Activated CD4-positive, CD25-positive, alpha-beta regulatory T cell treated with anti-CD3 and anti-CD28 coated beads, Interleukin-2, amount 50 U/mL, for 24 hours (primary cell): ENCODE measurements at places on chromosomes 2 and 18.

GRCh38 chr2:98510322-98510662 lies 65.6 kb downstream of the INPP4A start:
- ATAC-seq = no peak

DNA sequence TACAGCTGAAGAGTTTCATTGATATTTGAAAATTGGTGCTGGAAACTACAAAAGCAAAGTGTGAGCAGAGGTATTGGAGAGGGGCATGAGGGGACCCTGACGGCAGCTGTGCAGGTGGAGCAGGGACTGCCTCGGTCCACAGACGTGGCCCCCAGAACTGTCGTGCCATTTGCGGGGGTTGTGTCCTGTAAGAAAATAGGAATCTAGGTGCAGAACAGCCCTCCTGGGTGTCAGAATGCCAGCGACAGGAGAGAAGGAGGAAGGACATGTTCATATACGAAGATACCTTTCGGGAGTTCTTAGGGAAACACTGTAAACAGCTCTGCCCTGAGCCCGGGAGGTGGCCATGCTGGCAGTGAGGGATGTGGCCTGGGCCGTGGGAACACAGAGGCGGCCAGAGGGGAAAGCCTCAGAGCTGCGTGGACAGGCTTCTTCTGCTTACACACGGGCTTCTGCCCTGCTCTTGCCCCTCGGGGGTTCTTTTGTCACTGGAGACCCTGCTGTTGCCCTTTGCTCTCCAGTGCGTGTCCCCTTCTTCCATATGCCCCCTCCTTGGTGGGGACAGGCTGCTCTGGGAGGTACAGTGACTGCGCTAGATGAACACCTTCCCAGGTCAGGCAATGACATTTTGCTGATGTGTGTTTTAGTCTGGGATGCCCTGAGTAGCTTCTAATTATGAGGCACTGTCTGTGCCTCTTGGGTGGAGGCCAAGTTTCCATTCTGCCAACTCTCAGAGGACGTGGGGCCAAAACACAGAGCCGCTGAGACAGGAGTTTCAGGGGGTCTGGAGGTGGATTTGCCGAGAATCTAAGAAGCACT lies 81.9 kb upstream of the TXNDC2 start:
- no peak for ATAC-seq

- ATAC-seq = no peak
These were observed 55.4 kb upstream of the UPP2 start for GRCh38 chr2:158046121-158046880.

DNA sequence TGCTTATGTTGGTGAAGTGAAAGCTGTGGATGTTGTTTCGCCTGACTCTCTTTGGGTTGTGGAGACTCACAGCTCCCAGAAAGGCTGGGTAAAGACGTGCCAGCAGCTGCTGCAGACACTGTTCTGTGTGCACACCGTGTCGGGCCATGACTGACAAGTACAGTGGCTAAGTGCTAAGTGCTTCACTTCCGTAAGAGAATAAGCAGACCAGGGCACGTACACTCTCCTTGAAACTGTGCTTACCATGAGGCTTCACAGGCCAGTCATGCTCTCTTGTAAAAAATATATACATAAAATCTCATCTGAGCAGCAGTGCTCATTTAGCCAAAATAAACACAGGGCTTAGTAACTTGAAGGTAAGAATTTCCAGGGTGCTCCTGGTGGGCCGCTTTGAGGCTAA lies 86.0 kb downstream of the NRP2 start:
- ATAC-seq = no peak

DNA sequence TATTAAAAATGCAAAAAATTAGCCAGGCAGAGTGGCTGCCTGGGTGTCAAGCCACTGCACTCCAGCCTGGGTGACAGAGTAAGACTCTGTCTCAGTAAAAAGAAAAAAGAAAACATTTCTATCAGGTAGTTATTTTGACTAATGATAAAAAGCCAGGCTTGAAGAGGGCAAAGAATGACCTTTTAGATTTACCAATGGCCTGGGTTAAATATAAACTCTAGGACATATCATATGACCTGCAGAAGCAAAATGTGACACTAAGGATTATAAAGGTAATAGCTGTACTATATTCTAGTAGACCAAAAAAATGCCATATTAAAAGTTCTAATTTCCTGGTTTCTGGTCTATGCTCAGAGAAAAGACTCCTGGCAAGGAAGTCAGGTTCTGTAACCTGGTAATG lies 16.1 kb upstream of the STAMBP start:
- ATAC-seq = no peak

- no peak for ATAC-seq
These were observed 222.3 kb downstream of the DOK6 start for GRCh38 chr18:69622961-69623360.

DNA sequence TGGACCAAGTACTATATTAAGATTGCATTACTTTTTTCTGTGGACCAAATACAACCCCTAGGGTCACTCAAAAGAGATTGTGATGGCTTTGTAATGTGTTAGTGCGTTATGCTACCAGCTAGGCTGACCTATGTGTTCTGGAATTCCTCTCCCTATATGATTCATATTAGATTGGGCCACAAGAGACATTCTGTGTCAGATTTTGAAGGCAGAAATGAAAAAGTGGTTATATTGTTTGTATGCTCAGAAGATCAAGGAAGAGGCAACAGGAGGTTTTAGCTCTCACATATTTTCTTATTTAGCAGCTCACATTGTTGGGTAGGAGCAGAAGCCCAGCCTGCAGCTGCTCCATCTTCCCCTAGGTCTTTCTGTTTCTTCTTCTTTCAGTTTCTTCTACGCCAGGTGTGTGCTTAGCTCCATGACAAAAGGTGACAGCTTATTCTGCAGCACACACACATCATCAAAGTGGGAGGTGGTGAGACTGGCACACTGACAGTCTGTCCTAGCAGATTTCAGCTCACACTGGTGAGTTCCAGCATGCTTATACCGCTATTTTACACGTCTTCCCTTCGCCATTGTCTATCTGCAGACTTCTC lies 156.8 kb upstream of the UBE2E3 start:
- ATAC-seq = no peak

DNA sequence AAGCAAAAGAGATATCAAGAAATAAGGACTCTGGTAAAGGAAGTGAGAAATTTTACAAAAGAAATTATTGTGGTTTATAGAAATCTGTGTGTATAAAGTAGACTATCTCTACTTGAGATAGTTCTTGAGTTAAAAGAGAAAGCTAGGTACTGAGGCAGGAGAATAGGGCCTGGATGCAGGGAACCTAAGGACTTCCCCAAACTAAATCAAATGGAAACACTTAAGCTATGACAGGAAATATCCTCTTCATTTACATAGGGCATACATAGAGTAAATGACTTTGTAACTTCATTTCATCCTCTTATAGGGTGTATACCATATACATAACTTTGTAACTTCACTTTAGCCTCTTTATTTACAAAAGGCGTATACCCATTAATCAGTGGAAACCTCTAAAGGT lies 219.2 kb upstream of the RGPD4 start:
- ATAC-seq = no peak

- ATAC-seq = no peak
These were observed 52.2 kb downstream of the NRP2 start for GRCh38 chr2:205734436-205735037.

DNA sequence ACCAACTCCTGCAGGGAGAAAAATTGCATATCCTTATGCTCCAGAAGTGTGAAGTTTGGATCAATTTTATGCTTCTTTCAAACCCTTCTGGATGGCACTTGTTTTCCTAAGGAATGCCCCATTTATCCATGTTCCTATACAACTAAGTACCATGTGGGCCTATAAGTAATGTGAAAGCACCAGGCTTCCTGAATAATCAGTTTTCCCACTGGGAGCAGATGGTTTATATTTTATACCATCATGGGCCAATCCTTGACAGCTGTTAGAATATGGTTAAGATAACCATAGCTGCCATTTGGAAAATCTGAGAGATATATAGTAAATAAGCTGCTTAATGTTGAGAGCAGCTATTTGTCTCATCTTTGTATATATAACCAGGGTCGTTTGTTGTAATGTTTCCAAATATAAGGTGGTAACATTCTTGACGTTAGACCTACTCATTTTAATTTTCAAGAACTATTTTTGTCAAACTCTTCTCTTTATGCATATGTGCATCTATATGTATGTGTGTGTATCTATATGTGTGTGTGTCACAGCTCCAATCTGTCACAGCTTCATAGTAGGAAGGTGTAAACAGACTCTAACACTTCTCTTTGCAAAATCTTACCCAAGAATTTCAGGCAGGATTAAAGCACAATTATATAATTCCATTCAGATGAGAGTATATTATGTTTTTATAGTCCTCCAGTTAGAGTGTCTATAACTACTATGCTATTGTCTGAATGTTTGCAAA lies 458.7 kb upstream of the GCFC2 start:
- ATAC-seq = no peak

DNA sequence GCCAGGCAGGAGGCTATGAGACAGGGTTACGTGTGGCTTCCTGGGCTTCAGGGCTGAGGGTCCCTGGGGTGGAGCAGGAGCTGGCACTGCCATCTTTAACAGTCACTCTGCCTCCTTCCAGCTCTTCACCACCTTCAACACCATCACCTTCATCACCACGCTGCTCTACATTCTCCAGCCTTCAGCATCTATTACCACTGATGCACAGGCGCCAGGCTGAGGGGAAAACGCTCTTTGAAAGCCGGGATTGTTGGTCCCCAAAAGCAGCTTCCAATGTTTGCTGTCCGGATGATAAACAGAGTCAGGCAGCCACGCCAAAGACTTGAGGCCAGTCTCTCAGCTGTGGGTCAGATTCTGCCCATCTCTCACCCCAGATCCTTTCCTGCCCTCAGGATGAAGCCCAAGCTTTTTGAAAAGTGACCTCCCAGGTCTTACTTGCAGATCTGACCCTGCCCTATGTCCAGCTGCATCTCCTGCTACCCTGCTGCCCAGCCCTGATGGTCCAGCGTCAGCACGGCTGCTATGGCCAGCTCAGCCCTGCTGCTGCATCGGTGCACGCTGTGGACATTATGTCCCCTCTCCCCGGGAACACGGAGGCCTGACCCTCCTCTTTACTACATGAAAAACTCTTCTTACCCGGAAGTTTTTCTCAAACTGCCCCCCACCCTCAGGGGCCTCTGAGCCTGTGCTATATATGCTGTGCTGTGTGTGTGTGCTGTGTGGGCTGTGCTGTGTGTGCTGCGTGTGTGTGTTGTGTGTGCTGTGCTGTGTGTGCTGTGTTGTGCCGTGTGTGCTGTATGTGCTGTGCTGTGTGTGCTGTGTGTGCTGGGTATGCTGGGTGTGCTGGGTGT lies 31.2 kb upstream of the MAL start:
- ATAC-seq = no peak

- ATAC-seq = no peak
These were observed 165.5 kb downstream of the GLI2 start for GRCh38 chr2:120901201-120901600.

DNA sequence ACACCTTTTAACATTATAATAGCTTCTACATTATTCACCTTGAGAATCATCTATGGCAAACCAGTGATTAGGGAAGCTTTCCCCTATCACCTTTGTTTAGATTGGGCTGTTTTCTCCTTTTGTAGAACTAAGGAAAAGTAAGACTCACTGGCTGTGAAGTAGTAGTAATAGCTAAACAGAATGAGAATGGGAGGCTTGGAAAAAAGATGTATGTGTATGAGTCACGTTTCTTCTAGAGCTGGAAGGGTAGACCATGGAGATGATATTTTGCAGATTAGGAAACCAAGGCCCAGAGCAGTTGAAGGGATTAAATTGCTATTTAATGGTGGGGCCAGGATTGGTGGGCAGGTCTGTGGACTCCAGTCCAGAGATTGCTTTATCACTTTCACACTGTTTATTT lies 214.5 kb downstream of the MCFD2 start:
- ATAC-seq = no peak

DNA sequence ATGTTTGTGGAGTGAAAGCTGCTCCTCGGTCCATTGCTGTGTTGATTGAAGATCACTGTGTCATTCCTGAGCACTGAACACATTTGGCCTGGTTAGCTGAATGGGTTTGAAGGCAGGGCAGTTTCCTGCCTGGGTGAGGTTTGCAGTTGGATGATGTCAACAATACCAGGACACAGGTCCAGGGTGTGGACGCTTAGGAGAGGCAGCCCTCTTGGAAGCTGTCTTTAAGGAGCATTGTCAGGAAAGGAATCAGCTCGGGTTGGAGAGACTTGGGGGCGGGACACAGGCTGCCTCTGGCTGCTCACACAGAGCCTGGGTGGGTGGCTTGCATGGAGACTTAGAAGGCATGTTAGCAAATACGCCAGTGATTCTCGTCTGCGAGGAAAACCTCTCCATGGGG lies 237.7 kb downstream of the SEPTIN10 start:
- no peak for ATAC-seq

DNA sequence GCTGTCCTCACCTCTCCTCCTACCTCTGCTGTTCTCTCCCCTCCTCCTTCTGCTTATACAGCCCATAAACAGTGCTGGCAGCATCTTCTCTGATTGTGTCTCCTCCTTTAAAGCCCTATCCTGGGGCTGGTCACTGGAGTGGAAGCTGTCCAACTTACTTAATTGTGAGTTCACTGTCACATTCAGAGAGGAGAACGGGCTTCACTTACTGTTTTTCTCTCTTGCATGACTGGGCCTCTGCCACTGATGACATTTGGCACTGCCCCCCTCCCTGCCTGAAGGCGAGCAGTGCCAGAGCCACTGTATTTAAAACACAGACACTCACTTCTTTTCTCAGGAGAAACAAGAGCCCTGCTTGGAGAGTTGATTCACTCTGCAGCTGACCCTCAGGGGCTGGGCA lies 12.3 kb downstream of the GAD1 start:
- no peak for ATAC-seq

- no peak for ATAC-seq
These were observed 76.9 kb downstream of the MYT1L start for GRCh38 chr2:2254206-2254605.

DNA sequence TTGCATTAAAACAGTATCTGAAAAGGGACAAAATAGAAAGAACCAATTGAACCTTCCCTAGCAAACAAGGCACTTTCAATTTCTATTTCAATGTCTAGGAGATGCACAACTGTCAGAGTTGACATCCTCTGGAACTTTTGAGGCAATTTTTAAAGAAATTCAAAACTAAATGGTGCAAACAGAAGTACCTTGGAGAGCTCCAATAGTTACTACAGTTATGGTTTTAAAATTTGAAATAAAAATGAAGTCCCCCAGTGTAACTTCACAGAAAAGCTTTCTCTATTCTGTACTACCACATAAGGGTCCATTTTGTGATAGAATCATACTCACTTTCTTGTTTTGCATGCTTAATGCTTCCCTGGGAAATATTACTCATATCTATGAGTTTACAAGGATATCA lies 162.1 kb downstream of the KCNH7 start:
- ATAC-seq = no peak

DNA sequence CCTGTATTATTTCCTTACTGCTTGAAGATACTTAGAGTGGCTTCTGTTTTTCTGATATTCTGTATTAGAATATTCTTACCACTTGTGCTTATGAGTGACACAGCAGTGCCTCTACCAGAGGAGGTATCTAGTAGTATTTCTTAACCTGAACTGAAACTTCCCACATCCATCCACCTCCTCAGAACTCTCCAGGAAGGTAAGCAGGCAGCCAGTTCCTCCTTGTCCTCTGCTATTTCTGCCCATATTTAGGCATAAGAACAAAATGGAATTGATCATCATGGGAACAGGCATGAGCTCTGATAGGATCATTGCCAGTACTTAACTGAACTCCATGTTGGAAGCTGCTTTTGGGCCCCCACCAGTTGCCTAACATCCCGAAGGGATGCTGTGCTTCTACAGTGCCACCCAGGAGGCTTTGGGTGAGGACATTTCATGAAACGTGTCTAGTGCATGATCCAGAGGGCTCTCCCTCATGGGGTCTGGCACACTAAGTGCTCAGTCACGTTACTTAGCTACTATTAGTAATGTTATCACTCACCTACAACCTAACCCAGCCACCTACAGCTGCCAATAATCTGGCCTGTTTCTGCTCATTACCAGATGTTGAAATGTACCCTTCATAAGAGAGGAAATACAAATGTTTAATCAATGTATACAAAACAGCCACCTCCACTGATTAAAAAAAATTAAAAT lies 520.7 kb downstream of the EIPR1 start:
- no peak for ATAC-seq
